ENCODE measurements at places on chromosomes 3 and 15.

GRCh38 chr3:182909318-182910040, 70.9 kb downstream of the DCUN1D1 start:
- no peak for DNase-seq

GRCh38 chr3:129616713-129617112, 10.2 kb upstream of the PLXND1 start:
- DNase-seq = no peak

GRCh38 chr15:65260968-65261367, 25.7 kb downstream of the PARP16 start:
- no peak for DNase-seq

- no peak for DNase-seq
Measured at GRCh38 chr3:14334936-14335335, 67.5 kb upstream of the SLC6A6 start.

DNA sequence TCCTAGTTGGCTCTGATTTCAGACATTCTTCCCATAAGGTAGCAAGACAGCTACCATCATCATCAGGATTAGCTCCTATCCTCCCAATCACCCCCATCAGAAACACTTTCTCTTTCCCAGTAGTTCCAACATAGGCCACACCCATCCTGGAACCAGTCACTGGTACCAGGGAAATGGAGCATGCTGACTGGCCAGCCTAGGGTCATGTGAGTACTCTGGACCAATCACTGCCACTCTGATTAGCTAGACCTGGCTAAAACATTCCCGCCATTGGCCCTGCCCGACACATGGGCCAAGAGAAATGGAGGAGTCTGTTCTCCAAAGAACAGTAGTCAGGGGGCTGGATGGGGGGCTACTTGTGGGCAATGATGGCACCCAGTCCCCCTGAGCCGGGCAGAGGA, 12.4 kb downstream of the EFCC1 start:
- DNase-seq = no peak

DNA sequence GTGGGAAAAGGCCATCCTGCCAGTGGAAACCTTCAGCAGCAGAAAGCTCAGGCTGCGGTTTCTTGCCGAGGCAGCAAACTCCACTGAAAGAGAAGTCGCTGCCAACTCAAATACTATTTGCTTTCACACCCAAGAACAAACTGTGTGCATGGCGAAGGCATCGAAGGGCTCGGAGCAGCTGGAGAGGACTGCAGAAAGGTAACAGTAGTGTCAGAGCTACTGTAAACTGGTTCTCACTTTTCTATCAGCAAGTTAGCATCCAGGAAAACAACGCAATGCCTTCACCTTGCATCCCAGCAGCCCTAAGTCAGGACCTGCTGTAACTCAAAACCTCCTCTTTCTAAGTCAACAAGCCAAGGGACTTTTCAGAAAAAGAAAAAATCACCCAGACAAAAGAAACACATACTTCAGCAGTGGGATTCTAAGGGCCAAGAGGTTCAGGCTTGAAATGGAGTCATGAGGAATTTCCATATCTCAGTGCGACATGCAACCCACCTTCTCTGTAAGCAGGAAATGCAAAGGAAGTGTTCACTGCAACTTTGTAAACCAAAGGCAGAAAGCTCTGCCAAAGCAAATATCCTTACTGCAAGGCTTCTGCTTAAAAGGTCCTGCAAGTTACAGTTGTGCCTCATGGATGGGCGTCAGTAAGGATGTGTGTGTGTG, 193.5 kb downstream of the FOXP1 start:
- DNase-seq = no peak

DNA sequence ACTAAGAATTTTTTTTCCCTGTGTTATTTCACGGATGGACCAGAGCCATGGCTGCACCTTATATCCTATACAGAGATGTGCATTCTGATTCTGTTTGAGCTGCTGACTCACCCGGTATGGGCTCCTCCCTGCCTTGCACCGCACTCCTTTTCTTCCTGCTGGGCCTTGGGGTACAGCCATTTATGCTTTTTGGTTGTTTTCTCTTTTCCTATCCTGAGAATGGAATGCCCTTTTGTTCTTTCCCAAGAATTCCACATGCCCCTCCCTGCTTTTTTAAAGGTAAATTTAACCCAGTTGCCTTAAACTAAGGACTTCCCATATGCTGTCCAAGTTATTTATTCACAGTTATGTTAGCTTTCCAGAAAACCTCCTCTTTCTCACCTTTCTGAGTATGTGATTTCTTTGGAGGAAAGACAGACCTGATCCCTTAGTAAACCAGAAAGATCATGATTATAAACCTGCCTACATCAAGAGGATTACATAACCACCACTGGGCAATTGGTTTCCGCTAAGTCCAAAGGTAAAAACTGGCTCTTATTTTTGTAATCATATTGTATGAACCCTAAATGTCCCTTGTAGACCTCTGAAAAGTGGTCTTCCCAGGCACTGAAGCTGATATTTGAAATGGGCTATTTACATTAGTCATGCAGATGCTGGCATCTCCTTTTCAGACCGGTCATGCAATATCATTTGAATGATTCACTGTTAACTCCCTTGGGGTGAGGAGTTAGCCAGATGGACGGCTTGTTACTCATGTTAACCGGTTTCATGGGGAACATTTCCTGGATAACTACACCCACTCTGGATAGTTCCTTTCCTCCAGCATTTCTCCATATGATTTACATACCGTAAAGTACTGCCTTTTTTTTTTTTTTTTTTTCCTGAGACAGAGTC, 45.5 kb downstream of the TMOD3 start:
- no peak for DNase-seq

DNA sequence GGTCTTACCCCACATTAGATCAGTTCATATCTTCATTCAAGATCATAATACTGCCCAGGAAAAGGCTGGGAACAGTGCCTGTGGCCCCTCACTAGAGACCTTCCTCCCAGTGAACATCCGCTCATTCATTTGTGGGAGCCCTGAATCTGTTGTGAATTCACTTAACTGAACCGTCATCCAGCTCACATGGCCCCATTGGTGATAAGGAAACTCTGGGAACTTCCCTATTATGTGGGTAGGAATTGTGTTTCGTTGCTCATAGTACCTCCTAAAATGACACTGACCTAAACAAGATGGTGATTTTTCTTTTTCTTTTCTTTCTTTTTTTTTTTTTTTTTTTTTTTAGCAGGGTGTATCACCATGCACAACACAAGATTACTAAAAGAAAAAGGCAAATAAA, 6.8 kb upstream of the MESP2 start:
- DNase-seq = no peak

- no peak for DNase-seq
Measured at GRCh38 chr3:100992231-100993012, 799 bp downstream of the ABI3BP start.

DNA sequence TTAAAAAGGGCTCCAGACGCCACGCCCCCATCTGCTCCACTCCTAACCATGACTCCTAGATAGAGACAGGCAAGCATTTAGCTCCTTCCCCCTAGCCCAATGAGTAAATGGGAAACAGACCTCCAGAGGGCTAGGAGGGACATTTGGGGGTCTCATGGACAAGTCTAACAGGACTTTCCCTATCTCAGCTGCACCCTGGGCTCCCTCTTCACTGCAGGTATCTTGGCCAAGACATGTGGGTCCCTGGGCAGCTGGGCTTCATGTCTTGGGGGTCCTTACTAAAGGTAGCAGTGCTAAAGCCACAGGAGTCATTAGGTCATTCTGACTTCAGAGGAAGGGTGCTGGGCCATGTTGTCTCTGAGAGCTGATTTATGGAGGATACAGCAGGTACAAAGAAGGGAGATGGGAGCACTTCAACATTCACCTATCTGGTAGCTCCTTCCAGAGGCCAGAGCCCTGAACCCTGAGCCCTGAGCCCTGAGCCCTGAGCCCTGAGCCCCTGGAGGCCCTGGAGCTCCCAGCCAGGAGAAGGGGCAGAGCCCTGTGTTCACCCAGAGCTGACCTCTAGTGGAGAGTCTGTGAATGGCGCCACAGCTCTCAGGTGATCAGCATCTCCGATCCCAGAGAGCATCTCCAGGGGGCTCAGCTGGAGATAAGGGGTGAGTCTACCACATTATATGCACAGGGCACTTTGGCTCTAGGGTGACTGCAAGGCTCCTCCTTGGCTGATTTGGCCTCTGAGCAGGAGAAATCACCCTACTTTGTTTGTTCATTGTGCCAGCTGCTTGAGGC, 40.1 kb upstream of the EPHB1 start:
- no peak for DNase-seq

GRCh38 chr3:181316482-181316881, 326.9 kb upstream of the DNAJC19 start:
- DNase-seq = no peak

DNA sequence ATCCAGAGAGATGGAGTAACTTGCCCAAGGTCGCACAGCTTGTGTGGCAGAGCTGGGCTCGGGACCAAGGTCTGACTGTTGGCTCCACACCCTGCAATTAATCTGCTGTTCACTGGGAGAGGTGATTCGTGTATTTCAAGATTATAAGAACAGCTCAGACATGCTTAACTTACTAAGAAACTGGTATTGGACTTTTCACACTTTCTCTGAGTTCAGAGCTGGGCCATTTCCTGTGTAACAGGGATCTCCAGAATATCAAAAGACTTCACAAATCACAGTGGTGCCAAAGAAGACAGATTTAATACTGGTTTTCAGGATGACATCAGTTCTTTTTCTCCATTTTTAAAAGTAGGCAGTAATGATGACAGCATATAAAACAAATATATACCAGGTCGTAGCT, 156.8 kb upstream of the UBE2E1 start:
- no peak for DNase-seq

- DNase-seq = no peak
Measured at GRCh38 chr3:175007306-175007705, 148.2 kb downstream of the NAALADL2 start.
